ENCODE measurements at places on chromosomes 5 and 9.

DNA sequence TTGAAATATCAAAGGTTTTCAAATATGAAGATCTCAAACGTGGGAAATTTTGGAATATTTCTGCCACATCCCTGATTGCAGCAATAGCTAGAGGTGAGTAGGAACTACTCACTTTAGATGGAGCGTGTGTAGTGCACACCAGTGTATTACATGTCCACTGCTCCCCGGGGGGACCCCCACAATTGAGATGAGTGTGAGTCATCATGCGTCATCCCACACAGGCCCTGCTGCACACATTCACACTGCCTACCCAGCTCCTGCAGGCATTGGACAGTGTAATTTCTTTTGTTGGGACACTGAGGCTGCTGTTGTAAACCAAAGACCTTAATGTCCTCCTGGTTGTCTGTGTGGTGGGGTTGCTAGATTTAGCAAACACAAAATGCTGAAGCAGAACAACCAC is 280.0 kb downstream of the GAS1 start:
- no peak for DNase-seq

GRCh38 chr9:94638335-94639060 is 820 bp downstream of the FBP1 start:
- DNase-seq = no peak

- DNase-seq = no peak
Measured at GRCh38 chr5:16757146-16757545, 140.3 kb upstream of the RETREG1 start.

DNA sequence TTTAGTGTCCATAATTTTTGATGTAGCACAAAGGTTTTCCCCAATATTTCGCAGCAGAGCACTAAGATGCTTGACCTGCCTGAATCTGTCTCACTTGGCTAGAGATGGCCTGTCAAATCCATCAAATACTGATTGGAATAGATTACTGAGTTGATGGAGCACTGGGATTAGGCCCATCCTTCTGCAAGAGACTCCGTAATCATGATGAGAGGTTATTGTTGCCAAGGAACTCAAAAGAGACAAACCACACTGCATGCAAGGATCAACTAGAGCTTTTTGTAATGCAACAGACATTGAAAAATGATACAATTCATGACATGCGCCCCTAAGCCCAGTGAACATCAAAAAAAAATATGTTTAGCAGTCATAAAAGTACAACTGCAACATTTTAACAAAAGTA is 585.3 kb upstream of the GRAMD2B start:
- DNase-seq = no peak

GRCh38 chr5:99369797-99370593 is 441.2 kb upstream of the CHD1 start:
- DNase-seq = no peak

DNA sequence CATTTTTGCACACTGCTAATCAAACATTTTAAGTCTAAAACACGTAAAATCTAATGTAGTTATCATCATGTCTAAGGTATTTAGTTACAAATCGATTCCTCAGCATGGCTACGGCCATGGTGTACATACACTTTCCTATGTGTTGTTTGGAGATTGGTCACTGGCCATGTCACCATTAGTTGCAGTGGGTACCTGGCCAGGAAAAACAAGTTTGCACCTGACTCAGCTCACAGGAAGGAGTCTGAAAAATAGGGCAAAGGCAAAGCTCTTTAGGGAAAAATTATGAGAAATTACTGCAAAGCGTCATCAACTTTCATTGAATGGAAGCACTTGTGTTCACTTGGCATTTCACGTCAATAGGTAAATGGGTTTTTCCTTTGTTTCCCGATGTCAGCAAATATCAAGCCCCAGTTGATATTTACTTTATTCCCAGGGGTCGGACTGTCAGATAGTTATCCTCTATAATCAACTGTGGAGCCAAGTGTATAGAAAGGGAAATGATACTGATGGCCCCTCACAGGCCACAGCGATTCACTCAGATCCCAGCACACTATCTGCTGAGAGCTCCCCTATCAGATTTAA is 626.0 kb upstream of the ADAMTS16 start:
- no peak for DNase-seq

- peak; percentile 71 for DNase-seq
Measured at GRCh38 chr9:35757226-35757891, 3.3 kb upstream of the MSMP start.

- DNase-seq = no peak
Measured at GRCh38 chr9:133674091-133674490, 37.9 kb downstream of the DBH start.

DNA sequence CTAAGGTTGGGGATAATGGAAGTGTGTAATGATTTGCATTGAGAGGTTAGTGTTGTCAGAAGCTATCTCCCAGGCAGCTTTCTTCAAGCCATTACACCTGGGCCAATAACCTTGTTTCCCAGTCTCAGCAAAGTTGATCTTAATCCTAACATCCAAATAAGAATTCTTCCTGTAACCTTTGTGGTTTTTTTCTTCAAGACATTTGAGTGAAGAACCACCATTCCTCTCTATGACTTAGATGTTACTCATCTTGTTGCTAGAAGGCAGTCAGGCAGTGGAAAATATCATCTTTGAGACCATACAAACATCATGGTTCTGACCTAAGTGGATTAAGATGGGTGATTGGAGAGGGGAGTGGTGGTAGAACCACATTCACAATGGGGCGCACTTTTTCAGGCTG is 103.5 kb downstream of the NDUFAF2 start:
- peak; percentile 78 for DNase-seq

DNA sequence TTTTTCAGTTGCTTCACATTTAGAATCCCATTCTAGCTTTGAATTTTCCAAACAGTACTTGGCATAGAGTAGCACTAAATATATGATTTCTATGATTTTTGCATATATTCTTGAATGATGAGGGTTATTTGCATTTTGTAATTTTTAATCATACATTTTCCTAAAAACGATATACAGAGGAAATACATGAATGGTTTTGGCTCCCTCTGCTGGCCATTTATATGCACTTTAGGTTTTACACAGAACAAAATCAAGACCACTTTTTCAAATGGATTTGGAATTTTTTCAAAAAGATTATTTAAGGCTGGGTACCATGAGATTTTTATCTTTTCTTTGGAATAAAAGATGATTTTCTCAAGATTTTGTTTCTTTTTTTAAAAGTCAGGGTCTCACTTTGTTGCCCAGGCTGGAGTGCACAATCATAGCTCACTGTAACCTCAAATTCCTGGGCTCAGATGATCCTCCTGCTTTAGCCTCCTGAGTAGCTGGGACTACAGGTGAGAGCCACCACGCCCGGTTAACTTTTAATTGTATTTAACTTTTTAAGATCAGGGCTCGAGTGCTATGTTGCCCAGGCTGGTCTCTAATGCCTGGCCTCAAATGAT is 16.7 kb upstream of the COMMD10 start:
- peak; percentile 41 for DNase-seq

GRCh38 chr5:6774721-6775204 is 61.5 kb downstream of the TENT4A start:
- DNase-seq = no peak

GRCh38 chr9:32349013-32349412 is 35.4 kb upstream of the ACO1 start:
- DNase-seq = no peak

GRCh38 chr9:81182431-81182830 is 506.9 kb downstream of the TLE1 start:
- peak; percentile 45 for DNase-seq

GRCh38 chr5:142080248-142080647 is 28.3 kb upstream of the NDFIP1 start:
- no peak for DNase-seq

Measured in ACHN (cell line).